ENCODE measurements at places on chromosomes 6 and 20. TPM values are rescaled to one million over a fixed set of nuclear protein-coding genes. Genes with fewer than 3 reads are reported as not detected.
A peak's percentile ranks its signal among the peaks of the same experiment; 100 is the strongest.

GRCh38 chr6:100062621-100063020 is 68.6 kb upstream of the MCHR2 start:
- no peak for DNase-seq

- DNase-seq: no peak
Observed at GRCh38 chr6:149392535-149392934, 7.5 kb upstream of the SUMO4 start.

DNA sequence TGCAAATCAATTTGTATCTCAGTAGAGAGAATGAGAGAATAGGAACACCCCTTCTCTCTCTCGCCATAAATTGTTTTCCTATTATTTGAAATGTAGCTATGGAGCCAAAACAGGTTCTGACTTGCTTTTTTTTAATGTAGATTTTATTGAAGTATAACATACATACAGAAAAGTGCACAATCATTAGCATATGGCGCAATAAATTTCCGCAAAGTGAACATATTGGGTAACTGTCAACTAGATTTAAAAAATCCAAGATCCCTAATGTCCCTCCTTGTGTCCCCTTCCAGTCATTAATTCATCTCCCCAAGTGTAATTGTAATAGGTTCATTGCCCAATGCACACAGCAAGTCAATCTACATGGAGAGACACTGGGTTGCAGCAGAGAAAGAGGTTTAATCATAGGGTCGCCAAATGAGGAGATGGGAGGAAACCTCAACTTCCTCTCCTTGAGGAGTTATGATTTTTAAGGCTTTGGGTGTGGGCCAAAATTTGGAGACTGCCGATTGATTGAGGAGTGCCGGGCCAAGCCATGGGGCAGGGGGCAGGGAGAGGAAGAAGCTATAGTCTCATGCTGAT is 43.3 kb upstream of the TGM3 start:
- DNase-seq: no peak

- no peak for DNase-seq
Observed at GRCh38 chr20:63000958-63001357, 5.8 kb downstream of the BHLHE23 start.

GRCh38 chr20:50722424-50723155 is 8.8 kb upstream of the PARD6B start:
- no peak for DNase-seq

GRCh38 chr6:18155864-18156421 is 721 bp downstream of the KDM1B start:
- DNase-seq: peak; percentile 67

- no peak for DNase-seq
Observed at GRCh38 chr6:18763086-18763485, 375.9 kb downstream of the RNF144B start.

GRCh38 chr6:145547594-145548335 is 187.6 kb downstream of the EPM2A start:
- DNase-seq: no peak

DNA sequence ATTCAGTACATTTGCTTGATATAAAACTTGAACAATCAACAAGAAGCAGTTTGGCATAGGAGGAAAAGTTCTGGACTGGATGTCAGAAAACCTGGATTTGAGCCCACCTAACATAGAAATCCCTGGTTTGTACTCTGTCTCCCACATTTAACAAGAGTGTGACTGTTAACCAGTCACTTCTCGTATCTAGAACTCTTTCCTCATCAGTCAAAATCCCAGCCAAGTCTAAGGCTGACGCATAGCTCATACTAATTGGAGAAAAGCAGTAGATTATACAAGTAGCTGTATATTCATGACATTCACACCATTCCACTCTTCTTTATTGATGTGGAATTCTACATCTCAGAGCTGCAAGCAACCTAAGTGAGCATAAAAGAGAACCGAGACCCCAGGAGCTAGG is 222.7 kb downstream of the PHACTR1 start:
- DNase-seq: no peak

- DNase-seq: no peak
Observed at GRCh38 chr6:139295901-139296300, 4.1 kb upstream of the TXLNB start.

- no peak for DNase-seq
Observed at GRCh38 chr20:12482661-12483060, 526.1 kb upstream of the SPTLC3 start.

GRCh38 chr6:45072016-45072415 is 256.1 kb upstream of the RUNX2 start:
- DNase-seq: no peak

DNA sequence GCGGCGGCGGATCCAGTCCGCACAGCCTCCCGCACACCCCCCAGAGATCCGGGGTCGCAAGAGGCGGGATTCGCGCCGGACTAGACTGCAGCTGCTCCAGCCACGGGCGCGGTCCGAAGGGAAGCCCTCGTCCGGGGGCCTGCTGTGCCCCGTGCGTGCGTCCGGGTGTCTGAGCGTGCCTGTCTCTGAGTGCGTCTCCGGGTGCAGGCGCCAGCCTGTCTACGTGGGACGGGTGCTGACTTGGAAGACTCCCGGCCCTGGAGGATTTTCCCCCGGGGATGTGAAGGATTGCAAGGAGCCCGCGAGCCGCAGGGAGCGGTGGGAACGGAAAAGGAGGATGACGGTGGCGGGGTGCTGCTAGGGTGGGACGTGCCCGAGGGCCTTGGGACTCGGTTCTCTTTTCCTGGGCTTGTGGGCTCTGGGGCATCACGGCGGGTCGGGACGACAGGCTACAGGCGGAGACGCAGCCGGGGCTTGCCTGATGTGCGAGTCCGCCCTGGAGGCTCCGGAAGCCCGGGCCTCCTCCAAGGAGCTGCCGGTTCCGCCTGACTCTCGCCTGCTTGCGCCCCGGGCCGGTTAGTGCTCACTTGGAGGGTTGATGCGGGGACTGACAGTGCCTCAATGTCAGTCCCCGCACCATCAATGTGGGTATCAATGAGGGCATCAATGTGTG is 5.7 kb downstream of the MAFB start:
- DNase-seq: no peak

DNA sequence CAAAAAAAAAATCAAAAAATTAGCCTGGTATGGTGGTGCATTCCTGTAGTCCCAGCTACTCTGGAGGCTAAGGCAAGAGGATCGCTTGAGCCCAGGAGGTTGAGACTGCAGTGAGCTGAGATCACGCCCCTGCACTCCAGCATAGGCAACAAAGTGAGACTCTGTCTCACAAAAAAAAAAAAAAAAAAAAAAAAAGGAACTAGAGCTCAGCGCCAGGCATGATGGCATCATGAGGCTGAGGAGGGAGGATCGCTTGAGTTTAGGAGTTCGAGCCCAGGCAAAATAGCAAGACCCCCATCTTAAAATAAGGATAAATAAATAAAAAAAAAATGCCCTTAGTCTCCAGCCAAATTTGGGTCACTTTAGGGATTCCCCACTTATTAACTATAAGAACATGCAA is 40.4 kb upstream of the PIM1 start:
- no peak for DNase-seq

- DNase-seq: no peak
Observed at GRCh38 chr6:7939864-7940228, 29.3 kb upstream of the TXNDC5 start.

DNA sequence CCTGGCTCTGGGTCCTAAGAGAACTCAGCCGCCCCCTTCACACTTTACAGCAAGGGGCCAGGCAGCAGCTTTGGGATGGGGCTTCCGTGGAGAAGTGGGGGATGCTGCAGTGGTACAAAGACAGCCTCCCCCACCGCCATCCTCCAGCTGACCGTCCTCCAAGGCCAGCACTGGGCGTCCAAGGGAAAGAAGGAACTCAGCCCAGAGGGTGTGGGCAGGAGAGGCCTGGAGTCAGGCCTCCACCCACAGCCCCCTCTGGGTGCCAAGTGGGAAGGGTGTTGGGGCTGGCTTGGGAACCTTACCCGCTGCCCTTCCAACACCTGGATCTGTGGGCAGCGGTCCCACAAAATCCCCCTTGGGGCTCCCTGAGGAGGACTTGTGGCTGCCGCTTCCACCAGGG is 13.1 kb downstream of the STMN3 start:
- no peak for DNase-seq

The BYSL gene
- 8.6 TPM for total RNA-seq

The PRICKLE4 gene
- 3.3 TPM for total RNA-seq

The TPMT gene
- total RNA-seq: 8.9 TPM

The SOX18 gene
- total RNA-seq: 8.8 TPM

The NHLRC1 gene
- total RNA-seq: 2.0 TPM

The TCP11 gene
- not detected for total RNA-seq

The SGK2 gene
- total RNA-seq: 4.1 TPM

The CTNNBL1 gene
- 32.4 TPM for total RNA-seq

The LAMA5 gene
- total RNA-seq: 16.6 TPM

The JPH2 gene
- total RNA-seq: 16.2 TPM

The SLC22A16 gene
- 0.33 TPM for total RNA-seq

All from breast epithelium (tissue), 4 donors.